Fibroblast of skin of back (primary cell): ENCODE measurements at places on chromosomes 7 and 10.

GRCh38 chr7:155951554-155952158 is 139.4 kb upstream of the SHH start:
- DNase-seq = peak; percentile 98

GRCh38 chr7:48140001-48140681 is 31.1 kb upstream of the ABCA13 start:
- DNase-seq = peak; percentile 8

DNA sequence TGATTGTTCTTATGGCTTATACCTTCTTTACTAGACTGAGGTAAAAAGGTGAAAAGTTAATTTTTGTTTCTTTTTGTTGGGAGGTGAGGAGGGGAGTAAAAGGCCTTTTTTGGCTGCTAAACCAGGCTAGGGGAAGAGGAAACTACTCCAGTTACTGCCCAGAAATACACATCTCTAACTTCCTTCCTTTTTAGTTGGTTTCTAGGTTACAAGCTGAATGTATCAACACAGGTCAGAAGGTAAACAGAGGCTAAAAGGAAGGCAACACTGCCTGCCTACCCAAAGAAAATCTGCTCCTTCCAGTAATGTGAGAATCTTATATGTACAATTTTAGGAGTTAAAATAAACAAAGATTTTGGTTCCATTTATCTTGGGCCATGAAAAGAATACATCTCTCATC is 140.4 kb downstream of the NRBF2 start:
- no peak for DNase-seq

- no peak for DNase-seq
Measured at GRCh38 chr10:48536916-48537890, 67.7 kb downstream of the ARHGAP22 start.

- DNase-seq = no peak
Measured at GRCh38 chr7:92589056-92589455, 1.1 kb downstream of the FAM133B start.
